Cortex of kidney (tissue), 1 donor: ENCODE measurements at places on chromosomes 11 and 22.

GRCh38 chr11:70756756-70757155 lies 358.4 kb downstream of the CTTN start:
- DNase-seq: no peak

DNA sequence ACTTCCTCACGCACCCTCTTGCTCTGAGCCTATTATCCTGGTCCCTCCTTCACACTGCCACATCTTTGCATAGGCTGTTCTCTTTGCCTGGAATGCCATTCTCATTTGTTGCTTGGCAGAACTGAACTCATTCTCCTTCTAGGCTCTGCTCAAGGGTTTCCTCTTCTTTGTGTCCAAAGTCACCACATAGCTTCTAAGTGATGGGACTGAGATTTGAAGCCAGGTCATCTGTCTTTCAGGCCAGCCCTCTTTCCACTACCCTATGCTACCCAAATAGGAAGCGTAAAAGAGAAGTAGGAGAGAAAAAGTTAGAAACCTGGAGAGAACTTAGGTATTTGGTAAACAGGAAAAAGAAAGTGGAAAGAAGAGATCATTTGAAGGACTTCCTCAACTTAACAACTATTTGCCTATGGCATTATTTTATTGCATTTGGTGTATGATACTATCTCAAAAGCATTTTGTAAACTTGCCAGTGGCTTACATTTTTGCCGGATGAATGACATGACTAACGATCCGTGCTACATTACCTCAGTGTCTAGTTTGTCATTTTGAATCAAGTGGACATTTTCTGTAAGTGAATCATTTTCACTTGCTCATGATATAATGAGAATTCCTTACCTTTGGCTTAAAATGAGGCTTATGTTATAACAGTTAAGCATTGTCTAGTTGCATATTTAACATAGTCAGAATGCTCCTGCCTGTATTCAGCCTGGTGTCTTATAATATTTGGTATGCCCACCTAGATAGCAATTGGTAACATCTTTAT lies 18.5 kb downstream of the NF2 start:
- no peak for DNase-seq

- DNase-seq: no peak
These were observed 192.6 kb downstream of the HIPK3 start for GRCh38 chr11:33449798-33450197.

GRCh38 chr11:9669954-9670353 lies 6.1 kb downstream of the SWAP70 start:
- DNase-seq: no peak

DNA sequence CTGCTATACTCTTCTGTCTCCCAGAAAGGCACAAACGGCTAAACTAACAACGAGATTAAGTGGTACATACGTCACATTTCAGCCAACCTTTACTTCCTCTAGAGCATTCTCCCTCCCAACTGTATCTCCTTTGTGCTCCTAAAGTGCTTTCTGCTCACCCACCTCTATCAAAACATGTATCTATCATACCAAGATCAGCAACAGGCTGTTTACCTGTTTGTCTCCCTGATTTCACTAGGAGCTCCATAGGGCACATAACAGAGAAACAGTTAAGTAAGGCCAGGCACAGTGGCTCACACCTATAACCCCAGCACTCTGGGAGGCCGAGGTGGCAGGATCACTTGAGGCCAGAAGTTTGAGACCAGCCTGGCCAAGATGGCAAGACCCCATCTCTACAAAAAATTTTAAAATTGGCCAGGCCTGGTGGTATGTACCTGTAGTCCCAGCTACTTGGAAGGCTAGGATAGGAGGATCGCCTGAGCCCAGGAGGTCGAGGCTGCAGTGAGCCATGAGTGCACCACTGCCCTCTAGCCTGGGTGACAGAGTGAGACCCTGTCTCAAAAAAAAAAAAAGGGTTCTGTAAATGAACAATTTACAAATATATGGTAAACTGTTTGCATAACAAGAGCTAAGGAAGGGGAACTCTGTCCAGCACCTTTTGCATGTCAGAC lies 2.8 kb downstream of the NDUFC2 start:
- DNase-seq: no peak

DNA sequence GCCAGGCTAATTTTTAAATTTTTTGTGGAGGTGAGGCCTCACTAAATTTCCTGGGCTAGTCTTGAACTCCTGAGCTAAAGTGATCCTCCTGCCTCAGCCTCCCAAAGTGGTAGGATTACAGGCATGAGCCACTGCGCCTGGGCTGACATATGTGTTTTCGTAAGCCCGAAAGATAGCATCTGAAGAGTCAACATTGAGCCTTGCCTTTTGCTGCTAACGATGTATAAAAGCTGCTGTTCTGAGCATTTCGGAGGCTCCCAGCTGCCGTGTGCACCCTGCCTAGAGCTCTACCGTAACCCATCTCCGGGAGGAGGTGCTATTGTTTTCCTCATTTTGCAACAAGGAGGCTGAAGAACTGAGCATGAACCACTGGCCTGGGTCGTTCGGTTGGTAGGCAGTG lies 18.1 kb upstream of the PPP6R3 start:
- no peak for DNase-seq

DNA sequence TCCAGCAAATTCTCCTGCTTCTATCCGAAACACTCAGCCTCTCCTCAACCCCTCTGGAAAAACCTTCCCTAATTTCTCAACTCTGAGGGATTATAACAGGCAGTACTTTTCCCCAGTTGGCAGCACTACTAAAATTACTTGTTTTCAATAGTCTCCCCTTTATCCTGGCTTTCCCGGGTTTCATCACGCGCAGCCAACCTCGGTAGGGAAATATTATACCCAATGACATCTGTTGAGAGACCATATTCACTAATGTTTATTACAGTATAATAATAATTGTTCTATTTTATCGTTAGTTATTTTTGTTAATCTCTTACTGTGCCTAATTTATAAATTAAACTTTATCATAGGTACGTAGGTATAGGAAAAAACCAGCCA lies 330 bp upstream of the POLD3 start:
- no peak for DNase-seq

DNA sequence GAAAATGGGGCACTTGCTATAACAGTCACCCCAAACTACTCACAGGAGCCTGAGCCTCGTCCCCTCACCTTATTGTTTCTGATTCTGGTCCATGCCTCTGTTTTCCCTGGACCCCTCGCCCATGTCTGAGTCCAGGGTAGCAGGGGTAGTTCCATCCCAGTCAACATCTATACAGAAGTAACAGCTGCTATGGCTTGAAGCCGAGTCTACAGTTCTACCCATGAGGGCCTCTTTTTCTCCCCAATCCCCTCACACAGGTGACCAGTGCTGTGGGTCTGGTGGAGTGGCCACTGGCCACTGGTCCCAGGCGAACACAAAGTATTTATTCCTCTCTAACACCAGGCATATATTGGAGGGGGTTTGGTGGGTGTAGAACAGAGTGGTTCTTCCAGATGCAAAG lies 116.4 kb downstream of the ZNF280B start:
- DNase-seq: no peak

- no peak for DNase-seq
These were observed 132.9 kb downstream of the C11orf58 start for GRCh38 chr11:16871368-16871767.

DNA sequence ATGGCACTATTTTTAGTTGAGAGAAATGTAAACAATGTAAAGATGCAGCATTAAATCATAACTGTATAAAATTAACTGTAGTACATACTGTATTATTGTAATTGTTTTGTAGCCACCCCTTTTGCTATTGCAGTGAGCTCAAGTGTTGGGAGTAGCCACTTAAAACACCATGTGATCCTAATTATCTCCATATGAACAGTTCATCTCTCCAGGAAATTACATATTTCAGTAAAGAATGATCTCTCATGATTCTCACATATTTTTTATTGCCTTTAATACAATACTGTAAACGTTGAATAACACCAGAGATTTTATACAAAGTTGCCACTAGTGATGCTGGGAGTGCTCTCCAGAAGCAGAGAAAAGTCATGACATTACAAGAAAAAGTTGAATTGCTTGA lies 1768.6 kb downstream of the LRRC4C start:
- no peak for DNase-seq

DNA sequence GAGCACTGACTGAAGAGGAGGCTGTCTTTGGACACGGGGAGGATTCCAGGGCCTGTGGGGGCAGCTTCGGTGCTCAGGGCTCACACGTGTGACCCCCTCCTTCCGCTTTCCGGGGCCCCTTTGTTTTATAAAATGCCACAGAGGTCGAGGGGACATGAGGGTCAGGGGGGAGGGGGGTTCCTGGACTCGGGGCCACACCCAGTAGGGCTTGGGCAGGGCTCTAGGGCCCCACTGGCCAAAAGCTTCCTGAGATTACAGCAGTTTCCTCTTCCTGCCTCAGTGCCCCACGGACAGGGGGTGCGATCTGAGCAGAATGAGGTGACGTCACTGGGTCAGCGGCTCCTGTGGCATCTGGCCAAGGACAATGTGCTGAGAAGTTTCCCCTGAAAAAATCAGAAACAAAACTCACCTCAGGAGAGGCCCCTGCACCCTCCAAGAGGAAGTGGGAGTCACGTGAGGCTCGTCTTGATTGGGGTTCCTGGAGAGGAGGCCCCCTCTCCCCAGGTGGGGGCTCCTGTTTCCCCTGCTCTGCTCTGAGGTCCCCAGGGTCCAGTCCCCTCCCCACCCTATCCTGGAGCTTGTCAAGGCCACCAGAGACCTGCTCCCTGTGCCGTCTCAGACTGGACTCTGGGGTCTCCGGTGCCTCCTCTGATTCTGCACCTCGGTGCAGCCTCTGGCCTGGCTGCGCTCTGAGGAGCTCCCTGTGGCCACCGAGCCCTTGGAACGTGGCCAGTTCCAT lies 6.4 kb upstream of the IFITM3 start:
- DNase-seq: no peak

- DNase-seq: no peak
These were observed 81.6 kb upstream of the ZC3H12C start for GRCh38 chr11:110011595-110011994.

DNA sequence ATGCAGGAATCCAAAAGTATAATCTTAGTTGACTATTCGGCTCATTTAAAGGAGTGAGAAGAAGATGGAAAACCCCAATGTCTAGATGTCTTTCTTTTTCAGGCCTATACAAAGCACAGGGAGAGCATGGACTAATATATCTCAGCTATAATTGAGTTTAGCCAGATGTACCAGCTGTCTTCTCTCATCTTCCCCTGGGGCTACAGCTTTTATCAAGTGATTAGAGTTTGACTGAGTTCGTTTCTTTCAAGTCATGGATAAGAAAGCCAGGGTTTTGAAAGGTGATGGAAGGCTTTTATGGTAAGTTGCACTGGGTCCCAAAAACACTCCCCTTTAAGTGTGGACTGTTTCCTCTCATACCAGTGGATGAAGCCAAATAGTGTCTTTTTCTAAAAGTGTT lies 1172.8 kb upstream of the TENM4 start:
- DNase-seq: no peak

DNA sequence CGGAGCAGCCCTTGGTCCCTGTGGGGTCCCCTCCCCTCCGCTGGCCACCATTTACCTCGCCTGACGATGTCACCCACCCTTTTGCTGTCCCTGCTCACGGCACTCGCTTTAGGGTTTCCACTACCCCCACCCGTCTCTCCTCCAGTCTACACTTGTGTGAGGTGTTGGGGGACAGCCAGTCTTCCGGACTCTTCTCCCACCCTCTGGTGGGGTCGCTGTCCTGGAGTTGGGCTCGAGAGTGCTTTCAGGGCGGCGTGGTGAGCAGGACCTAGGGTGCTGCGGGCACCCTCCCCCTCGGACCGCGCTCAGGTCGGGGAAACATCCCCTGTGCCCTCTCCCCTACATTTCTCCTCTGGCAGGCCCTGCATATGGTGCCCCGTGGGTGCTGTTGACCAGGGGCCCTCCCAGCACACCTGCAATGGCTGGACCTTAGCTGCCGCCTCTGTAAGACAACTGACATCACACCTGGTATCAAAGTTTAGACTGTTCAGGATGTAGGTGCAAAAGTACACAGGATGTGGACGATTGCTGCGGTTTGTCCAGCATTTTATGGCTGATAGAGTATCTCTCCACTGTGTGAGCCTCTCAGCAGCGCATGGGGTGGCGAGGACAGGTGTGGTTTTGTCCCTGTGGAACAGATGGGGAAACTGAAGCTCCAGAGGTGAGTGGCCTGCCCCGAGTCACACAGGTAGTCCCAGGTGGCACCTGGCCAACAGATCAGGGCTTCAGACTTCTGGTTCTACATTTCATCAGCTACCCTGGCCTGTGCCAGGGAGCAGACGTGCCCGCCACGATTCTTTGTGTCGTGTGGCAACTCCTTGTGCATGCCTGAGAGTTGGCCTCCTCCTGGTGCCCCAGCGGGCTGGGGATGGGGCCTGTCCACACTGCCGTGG lies 1.2 kb downstream of the GRK2 start:
- no peak for DNase-seq

DNA sequence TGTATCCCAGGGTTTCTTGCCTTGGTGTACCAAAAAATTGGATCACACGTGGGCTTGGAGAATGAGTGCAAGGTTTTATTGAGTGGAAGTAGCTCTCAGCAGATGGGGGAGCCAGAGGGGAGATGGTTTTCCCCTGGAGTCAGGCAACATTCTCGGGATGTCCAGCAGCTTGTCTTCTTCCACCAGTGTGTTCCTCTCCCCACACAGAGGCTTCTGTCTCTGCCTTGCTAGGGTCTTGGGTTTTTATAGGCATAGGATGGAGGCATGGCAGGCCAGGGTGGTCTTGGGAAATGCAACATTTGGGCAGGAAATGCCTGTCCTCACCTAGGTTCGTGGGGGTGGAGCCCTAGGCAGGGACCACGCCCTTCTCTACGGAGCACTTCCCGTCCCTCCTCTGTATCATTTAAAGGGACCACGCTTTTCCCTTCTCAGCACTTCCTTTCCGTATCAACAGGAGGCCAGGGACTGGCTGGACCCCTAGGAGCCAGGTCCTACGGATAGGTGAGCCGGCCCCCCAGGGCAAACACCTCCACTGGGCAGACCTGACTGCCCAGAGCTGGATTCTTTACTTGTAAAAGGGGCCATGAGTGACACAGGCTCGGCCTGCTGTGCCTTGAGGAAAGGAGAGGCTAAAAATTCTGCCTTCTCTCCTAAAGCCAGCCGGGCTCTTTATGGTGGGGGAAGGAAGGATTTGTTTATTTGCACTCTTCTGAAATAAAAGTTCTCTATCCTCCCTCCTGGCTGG lies 55.3 kb upstream of the CCDC188 start:
- DNase-seq: no peak

DNA sequence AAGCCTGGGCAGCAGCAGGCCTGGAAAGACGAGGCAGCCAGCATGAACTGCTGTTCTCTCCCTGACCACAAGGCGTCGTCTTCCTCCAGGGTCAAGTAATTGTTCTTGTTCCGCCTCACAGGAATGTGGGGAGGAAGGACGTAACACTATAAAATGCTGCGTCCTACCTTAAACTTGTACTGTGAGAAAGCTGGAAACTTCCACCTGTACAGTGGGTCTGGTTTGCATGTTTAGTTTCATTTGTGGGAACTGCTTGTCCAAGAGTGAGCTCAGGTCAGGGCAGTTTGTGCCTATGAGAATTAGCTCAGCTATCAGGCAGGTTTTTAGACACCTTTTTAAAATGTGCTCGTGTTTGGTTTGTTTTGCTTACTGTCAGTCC lies 55.2 kb downstream of the PANX1 start:
- no peak for DNase-seq

DNA sequence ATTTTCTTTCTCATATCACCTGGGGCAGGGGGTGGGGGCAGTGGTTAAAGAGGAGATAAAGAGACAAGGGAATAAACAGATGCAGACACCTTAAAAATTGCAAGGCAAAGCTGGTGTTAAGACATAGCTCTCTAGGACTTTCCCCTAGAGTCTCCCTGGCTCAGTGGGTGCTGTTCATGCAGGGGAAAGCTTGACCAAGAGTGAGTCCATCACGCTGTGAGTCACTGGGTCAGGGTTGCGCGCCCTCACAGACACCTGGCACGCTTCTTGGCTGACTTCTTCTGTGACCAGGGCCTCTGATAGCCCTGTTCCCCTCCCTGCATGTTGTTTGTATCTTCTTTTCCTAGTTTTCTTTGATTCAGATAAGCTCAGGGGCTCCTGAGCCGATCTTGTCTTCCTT lies 31.9 kb downstream of the COMMD9 start:
- DNase-seq: no peak
